T-helper 2 cell treated with Interferon-gamma antibody and Interleukin-4, amounts not matched to agents 5 μg/mL and 100 μg/mL, for 36 hours (primary cell): ENCODE measurements at places on chromosomes 6 and 20.

GRCh38 chr6:16933532-16933931, 168.3 kb upstream of the STMND1 start:
- DNase-seq, result no peak

- DNase-seq, result no peak
Observed at GRCh38 chr6:168708984-168709383, 268.0 kb downstream of the SMOC2 start.

DNA sequence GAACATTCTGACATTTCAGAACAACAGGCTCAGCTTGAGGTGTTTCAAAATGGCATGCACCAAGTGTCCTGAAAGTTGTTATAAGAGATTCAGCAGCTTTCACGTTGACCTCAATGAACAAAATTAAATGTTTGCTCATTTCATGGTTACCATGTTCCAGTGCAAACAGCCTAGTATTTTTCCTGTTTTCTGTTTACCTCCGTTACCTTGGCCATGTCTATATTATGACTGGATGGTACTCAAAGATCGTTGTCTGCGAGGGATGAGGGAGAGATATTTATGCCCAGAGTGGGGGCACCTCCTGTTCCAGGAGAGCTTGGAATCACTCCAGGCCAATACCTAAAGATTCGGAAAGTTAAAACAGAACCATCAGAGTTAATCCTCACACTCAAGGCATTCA, 83.8 kb upstream of the SASH1 start:
- no peak for DNase-seq

GRCh38 chr6:43973357-43973756, 153.9 kb downstream of the MRPL14 start:
- no peak for DNase-seq

DNA sequence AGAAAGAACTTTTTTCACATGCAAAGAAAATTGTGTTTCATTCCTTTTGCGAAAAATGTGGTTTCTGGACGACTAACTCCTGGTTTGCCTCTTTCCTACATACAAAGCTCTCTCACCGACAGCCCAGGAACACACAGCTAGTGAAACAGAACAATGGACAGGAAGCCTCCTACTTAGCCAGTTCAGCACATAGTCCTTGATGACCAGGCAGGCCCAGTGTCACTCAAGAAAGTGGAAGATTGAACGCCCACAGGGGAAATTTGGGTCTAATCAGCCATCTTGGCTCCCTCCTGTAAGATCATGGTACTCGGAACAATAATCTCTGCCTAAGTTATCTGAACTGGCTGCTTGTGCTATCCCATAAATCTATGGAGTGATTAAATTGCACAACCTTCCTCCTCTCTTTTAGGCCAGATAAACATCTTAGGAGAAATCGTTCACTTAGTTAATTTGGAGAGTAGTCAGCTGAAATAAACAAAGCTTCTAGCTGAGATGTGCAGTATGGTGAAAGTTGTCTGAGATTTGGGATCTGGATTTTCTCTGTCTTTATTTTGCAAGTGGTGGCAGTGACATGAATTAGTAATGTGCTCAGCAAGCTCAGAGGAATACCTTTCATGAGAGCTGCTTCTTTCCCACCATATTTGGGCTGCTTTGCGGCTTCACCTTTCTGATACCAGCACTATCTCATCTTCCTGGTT, 147.0 kb downstream of the MTFR2 start:
- no peak for DNase-seq

GRCh38 chr20:6811262-6812035, 44.0 kb downstream of the BMP2 start:
- no peak for DNase-seq

GRCh38 chr6:88867841-88868731, 95.3 kb downstream of the RNGTT start:
- DNase-seq, result no peak

DNA sequence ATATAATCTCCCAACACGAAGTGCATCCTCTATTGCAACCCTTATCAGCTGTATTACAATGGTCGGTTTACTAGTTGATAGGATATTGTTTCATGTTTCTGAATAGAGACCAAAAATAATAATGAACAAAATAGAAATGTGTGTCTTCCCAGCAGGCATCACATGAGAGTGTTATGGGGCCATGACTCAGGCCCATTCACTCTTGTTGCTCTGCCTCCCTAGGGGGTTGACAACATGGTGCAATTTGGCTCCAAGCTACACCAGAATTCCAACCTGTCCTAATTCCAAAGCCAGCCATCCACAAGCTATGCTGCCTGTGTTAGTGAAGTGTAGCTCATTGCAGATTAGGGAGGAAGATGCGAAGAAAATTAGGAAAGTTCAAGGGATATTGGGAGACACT, 13.1 kb upstream of the SAYSD1 start:
- no peak for DNase-seq

GRCh38 chr6:132041706-132042105, 90.5 kb upstream of the CCN2 start:
- DNase-seq, result no peak

DNA sequence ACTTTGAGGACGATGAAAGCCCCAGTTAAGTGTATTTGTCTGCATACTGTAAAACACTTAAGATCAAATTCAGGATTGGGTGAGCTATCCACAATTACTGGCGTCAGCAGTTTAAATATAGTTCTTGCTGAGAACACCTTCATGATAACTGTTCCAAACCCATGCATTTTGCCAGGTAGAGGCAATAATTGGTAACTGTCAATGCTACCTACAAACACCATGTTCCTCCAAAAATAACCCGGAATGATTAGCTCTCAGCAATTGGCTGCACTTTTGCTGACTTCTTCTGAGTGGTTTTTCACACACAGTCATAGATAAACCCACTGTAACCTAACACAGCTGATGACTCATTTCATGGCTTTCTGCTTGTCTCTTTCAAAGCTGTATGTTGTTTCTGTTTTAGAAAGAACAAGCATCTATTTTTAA, 1358.6 kb upstream of the GJE1 start:
- peak; percentile 7 for DNase-seq

GRCh38 chr6:26349964-26350857, 14.8 kb upstream of the BTN3A2 start:
- DNase-seq, result no peak

GRCh38 chr6:157193443-157193996, 129.8 kb downstream of the TMEM242 start:
- no peak for DNase-seq

DNA sequence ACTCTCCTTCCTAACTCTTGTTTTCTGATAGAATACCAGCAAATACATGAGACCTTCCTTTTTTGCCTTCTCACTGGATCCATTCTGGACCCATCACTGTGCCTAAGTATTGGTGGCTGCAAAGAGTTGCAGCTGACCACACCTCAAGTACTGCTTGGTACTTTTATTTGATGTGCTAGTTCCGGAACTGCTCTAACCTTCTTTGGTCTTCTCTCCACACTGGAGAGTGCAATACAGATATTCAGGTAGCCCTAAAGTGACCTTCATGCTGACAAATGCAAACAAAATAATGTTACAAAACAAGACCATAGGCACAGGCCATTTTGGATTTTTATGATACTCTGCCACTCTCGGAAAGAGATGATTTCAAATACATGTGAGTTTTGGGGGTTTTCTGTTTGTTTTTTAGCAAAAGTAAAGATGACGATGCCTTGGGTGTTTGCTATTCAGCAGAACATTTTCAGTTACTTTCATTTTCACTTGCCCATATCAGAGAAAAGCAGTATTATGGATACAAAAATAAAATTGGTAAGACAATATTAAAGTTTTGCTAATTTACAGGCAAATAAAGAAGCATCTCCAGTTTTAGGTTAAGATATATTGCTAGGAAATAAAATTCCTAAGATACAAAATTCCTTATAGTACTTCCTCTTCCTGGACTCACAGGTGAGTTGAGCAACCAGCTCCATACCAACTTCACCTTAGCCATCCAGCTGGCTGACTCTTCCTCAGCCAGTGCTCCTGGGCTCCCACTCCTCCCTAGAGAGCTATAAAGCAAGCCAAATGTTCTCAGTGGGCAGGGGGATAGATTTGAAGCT, 42.0 kb downstream of the PTPRK start:
- no peak for DNase-seq

DNA sequence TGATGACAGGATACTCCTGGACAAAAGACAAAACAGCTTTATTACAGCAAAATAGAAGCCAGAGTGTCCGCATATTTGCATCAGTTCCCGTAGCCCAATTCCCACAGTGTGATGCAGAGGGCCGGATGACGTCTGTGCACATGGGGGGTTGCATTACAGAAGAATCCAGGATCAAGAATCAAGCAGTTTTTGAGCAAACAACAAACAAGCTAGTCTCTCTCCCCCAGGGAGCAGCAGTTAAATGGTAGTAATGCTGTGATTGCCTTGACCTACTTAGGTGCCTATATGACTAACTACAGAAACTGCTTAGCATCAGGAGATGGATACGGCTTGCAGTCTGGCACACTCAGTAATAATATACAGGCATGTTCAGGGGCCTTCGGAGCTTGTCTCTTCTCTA, 3.2 kb upstream of the SDHAF4 start:
- no peak for DNase-seq

GRCh38 chr6:153170511-153170910, 39.4 kb upstream of the RGS17 start:
- DNase-seq, result no peak
